OCI-LY7 (cell line): ENCODE measurements at places on chromosomes 12 and 14.
A peak's percentile ranks its signal among the peaks of the same experiment; 100 is the strongest.

DNA sequence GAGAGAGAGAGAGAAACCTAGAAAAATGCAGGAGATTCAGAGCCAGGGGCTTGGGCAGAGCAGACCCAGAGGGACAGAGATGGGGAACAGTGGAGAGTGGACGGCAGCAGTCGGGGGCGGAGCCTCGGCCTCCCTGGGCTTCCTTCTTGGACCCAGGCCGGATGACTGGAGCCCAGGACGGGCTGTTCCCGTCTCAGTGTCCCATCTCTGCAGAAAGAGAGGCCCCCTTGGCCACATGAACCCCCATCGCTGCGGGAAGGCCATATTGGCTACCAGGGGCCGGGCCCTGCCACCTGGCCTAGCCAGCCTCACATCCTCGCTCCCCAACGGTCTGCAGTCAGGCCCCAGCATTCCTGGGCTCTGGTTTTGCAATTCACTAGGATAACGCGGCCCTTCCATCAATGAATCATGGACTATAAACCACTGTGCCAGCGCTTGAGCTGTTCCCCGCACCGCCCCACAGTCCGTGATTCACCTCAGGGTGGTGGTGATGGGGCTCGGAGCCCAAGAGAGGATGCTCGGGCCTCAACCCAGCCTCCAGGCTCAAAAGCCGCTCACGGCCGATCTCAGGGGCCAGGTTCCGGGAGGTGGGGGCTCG lies 116.5 kb downstream of the RFLNA start:
- DNase-seq: no peak

- DNase-seq: peak; percentile 12
Measured at GRCh38 chr14:96206461-96206860, 1.8 kb downstream of the BDKRB2 start.

DNA sequence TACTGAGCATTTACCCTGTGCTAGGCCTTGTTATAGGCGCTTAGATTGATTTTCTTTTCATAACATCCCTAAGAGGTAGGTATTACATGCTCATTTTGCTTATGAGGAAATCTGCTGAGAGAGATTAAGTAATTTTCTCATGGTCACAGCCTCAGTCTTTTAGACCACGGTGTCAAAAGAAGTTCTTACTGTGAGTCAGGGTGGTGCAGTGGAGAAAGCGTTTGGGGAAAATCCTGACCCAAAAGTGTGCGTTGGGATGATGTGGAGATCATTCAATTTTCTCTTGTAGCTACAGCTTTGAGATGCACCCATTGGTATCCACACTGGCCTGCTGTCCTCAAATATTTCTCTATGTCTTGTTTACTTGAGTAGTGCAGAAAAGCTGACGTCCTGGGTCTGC lies 8.2 kb downstream of the ANG start:
- DNase-seq: no peak

DNA sequence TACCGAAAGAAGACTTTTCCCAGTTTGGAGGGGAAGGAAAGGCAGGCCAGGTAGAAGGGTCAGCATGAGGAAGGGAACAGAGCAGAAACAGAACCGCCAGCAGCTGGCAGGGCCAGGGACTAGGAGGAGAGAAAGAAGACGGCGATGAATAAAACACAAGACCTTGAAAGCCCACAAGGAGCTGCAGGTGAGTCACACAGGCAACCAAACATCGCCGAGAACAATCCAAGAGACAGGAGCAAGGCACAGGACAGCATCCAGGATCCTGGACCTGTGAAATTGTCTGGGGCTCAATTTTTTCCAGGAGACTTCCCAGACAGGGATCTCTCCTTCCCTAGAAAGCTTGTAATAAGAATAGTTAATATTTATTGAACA lies 47.3 kb downstream of the NUAK1 start:
- no peak for DNase-seq

- DNase-seq: no peak
Measured at GRCh38 chr14:63147018-63147417, 57.2 kb upstream of the RHOJ start.

GRCh38 chr14:38973083-38973700 lies 129.8 kb downstream of the SEC23A start:
- no peak for DNase-seq

DNA sequence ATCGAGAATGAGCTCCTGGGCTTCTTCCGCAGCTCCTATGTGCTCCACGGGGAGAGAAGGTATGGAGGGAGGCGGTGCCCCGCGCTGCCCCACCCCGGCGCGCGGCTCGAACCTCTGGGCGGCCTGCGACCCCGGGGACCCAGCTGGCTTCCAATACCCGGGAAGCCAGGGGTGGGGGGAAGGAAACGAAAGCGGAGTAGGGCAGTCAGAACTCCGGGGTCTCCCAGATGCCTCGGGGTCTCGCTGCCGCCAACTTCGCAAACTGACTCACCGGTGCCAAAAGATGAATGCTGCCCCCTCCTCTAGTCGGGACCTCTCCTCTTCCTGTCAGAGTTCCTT lies 1.3 kb downstream of the TRHDE start:
- no peak for DNase-seq
